ENCODE measurements at places on chromosomes 5 and 9. TPM values are rescaled to one million over a fixed set of nuclear protein-coding genes. Genes with fewer than 3 reads are reported as not detected.
A peak's percentile ranks its signal among the peaks of the same experiment; 100 is the strongest.

- no peak for DNase-seq
Measured at GRCh38 chr9:117992006-117992405, 287.8 kb downstream of the TLR4 start.

GRCh38 chr5:109155625-109156024 is 254.1 kb downstream of the PJA2 start:
- DNase-seq = no peak

- peak; percentile 68 for DNase-seq
Measured at GRCh38 chr5:56543441-56544388, 271.6 kb upstream of the MAP3K1 start.

ORM1 gene
- 0.18 TPM for total RNA-seq

FREM1 gene
- total RNA-seq = not detected

- DNase-seq = peak; percentile 63
Measured at GRCh38 chr9:128078504-128079434, 10.7 kb downstream of the SLC25A25 start.

- DNase-seq = peak; percentile 92
Measured at GRCh38 chr5:177494346-177495195, 2.8 kb downstream of the PDLIM7 start.

DNA sequence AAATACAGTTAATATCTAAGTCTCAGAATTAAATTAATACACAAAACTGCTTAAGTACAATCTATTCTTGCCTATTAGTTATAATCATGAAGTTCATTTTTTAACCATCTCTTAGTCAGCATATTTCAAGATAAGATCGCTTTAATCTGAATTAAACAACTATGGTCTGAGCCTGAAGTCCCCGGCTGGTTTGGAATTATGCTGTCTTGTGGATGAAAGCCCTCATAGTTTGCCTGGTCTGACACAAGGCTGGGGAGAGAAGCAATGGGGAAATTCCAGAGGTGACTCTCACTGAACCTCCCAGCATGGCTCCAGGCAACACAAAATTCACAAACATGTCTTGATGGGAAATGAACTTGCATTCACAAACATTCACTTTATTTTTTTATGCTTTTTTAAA is 28.0 kb upstream of the GRAMD2B start:
- DNase-seq = peak; percentile 73

- no peak for DNase-seq
Measured at GRCh38 chr9:105447386-105447813, 434 bp upstream of the FSD1L start.

GRCh38 chr9:92429836-92430235 is 5.6 kb upstream of the OMD start:
- DNase-seq = no peak

GRCh38 chr9:133927041-133927440 is 65.1 kb downstream of the VAV2 start:
- peak; percentile 30 for DNase-seq

DNA sequence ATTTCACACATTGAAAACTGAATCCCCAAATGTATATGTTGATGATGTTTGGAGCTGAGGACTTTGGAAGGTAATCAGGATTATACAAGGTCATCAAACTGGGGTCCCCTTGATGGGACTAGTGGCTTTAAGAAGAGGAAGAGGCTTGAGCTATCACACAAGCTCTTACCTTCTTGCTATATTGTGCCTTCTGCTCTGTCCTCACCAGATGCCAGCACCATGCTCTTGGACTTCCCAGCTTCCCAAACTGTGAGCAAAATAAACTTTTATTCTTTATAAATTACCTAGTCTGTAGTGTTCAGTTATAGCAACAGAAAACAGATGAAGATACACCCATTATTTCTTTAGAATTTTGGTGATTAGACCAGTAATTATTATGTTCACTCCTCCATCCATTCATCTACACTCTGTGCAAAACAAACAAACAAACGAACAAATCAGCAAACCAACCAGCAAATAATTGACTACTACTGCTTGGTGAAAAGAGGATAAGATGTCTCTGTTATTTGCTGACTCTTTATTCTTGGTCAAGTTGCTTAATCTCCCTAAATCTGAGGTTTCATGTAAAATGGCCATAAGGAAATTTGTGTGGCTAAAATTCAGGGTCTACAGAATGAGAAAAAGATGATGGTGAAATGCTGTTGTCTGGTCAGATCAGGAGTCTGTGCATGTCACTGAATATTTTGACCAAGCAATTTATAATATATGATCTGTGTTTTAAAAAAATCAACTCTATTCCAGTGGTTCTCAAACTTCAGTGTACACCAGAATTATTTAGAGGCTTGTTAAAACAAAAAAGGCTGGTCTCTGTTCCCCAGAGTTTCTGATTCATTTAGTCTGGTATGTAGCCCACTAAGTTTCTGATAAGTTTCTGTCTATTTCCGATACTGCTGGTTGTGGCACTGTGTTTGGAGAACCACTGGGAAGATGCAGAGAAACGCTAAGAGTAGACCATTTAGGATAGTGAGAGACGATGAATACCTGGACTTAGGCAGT is 854.1 kb downstream of the MAT2B start:
- DNase-seq = peak; percentile 13

PDGFRB gene
- total RNA-seq = 108 TPM

- no peak for DNase-seq
Measured at GRCh38 chr9:100029251-100029650, 69.5 kb downstream of the ERP44 start.

GRCh38 chr9:87713278-87713987 is 12.5 kb upstream of the CTSL start:
- DNase-seq = peak; percentile 99

PCDHGB3 gene
- 5.9 TPM for total RNA-seq

GBGT1 gene
- 1.8 TPM for total RNA-seq

DNA sequence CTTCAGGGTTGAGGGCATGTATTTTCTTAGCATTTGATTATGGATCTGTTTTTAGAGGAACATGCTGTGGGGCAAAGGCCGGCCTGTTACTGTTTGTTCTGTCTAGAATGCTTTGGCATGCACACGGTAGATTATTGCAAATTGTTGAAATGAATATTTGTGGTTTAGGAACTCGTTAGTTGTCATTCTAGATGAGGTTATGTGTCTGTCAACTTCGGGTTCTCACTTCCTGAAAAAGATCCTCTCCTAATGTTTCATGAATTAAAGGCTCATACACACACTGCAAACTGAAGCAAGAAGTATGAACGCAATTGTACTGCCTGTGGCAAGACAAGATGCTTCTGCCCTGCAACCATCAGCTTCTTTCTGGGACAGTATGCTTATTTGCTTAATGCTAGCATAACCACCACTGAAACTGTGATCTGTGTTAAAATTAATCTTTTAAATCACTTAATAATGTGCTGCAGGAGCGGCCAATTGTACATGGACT is 99.6 kb downstream of the BASP1 start:
- peak; percentile 23 for DNase-seq

GZMA gene
- total RNA-seq = not detected

DNA sequence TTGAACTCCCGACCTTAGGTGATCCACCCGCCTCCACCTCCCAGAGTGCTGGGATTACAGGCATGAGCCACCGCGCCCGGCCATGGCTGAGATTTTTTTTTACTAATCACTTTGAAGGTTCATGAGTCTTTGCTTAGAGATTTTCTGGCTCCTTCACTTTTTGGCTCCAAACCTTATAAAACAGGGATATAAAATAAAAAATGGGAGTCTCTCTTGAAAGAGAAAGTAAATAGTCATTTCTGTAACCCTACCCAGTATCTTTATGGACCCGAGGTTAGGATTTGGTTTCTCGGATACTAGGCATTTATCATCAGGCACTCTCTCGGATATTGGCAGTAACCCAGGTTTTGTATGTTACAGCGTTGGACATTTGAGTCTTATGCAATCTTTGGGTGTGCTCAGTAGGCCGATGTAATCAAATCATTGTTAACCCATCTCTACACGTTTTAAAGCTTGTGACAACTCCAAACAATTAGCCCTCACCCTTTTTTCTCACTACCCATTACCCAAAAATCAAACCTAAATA is 25.3 kb downstream of the STXBP1 start:
- peak; percentile 87 for DNase-seq

TRAF2 gene
- total RNA-seq = 6.6 TPM

GRCh38 chr9:7006417-7006816 is 248.6 kb downstream of the KDM4C start:
- DNase-seq = no peak

SARDH gene
- 5.0 TPM for total RNA-seq

CSNK1G3 gene
- total RNA-seq = 45.3 TPM

DNA sequence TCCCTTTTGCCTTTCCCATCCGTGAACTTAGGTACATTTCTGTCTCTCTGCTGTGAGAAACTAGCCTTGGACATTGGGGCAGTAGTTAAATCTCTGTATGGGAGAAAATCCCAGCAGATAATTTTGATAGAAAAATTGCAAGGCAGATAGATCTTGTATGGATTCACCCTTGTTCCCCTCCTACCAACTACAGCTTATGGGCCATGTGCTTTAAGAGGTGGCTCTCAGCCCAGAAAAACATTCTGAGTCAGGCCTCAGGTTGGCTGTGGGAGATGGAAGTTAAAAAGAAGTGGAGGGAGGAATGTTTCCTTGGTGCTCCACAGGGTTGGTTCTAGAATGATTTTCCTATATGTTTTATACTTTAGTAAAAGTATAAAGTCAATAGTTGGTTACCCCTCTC is 1.4 kb upstream of the KDM3B start:
- DNase-seq = peak; percentile 87

- no peak for DNase-seq
Measured at GRCh38 chr9:35397216-35397698, 92.7 kb upstream of the RUSC2 start.

- DNase-seq = no peak
Measured at GRCh38 chr5:132799392-132799791, 13.7 kb upstream of the SOWAHA start.

- no peak for DNase-seq
Measured at GRCh38 chr5:146751781-146752401, 126.7 kb downstream of the PPP2R2B start.

CSF1R gene
- 0.36 TPM for total RNA-seq

DNA sequence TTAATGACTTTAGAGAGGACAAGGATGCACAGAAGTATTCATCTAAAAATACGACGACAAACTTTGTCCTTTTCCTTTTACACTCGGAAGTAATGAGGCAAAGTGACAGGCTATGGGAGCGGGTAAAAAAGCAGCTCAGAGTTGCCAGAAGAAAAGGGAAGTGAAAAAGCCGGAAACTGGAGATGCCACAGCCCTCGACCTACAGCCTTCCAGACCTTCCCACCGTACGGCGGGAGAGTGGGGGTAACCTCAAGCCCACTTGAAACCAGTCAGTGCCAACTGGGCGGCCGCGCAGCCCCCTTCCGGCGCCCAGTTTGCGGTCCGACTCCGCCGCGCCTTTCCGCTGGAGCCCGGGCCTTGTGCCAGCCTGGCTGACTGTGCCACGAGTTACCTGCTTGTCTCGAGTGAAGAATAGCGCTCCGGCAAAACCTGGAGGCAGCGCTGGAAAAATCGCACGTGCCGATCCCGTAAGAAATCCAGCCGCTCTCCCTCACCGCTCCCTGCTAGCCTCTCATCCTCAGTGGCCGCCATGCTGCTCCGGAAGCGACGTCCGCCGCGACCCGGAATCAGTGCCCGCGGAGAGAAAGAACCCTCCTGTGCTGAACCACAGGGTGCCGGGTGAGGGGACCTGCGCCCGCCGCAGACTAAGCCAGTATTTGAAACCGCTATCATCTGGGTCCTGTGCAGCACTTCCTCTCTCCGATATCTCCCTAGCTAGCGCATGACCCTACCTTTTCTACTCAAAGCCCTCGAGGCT is at the start of gene PGGT1B:
TSS of gene PGGT1B (minus strand) at position 557 of the 757 bp plus-strand sequence. CDS start at position 531, 26 bp downstream.
- peak; percentile 55 for DNase-seq

- no peak for DNase-seq
Measured at GRCh38 chr5:113128082-113128481, 151.5 kb downstream of the DCP2 start.

DNA sequence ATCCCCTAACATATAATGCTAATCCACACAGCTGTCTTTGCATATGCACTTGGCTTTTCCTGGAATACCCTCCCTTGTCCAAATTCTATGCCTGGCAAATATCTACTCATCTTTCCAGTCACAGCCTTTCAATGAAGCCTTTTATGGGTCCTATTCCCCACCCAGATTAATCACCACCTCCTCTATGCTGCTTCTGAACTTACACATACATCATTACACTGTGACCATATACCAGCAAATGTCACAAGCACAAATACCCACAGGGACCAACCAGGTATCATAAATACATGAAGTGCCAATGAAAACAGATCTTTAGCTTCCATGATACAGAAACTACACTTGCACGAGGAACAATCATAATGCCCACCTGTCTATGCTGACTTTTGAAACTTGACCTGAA is 22.3 kb downstream of the LPAR1 start:
- no peak for DNase-seq

- no peak for DNase-seq
Measured at GRCh38 chr9:2963307-2963706, 119.4 kb upstream of the PUM3 start.

DNA sequence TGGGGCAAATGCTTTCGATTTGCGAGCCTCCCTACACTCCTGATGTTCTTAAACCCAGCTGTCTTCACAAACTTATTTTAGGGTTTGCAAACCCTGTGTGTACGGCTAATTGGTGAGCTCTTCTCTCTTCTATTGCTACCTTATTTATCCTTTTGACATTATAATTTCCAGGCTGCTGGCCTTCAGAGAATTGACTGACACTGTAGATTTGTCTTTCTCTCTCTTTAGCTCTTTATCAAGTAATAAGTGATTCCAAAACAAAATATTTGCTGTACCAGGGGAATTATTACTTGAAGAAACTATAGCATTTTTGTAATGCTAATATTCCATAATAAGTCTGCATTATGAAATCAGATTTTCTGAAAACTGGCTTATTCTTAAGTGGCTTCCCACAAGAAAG is 92.5 kb downstream of the NPR3 start:
- DNase-seq = no peak

GRCh38 chr9:37512437-37512836 is 26.7 kb downstream of the POLR1E start:
- DNase-seq = no peak

BSPRY gene
- not detected for total RNA-seq

GRCh38 chr9:97592126-97592525 is 41.0 kb downstream of the TSTD2 start:
- no peak for DNase-seq

GRCh38 chr5:106174903-106175302 is 1495.8 kb downstream of the EFNA5 start:
- DNase-seq = no peak

DNA sequence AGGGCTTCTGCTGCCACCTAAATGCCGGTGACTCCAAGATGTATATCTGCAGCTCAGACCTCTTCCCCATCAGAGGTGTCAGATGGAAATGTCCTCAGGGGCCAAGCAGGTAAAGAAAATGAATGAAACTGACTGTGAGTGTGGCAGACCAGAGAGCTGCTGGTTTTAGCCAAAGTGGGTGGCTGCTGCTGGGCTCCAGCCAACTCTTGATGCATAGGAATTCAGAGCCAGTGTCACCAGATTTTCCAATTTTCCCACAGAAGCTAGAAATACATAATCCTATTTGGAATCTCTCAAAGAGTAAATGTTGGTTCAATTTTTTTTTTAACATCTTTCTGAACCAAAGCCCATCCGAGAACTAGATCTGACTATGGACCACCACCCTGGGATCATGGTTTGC is 161.2 kb upstream of the SPRY4 start:
- DNase-seq = no peak

GRCh38 chr9:96555567-96556386 is 63.9 kb downstream of the CDC14B start:
- peak; percentile 44 for DNase-seq

All from IMR-90 (cell line).